ENCODE measurements at places on chromosomes 7 and 10.

- DNase-seq, result no peak
These were observed 18.4 kb downstream of the GNA12 start for GRCh38 chr7:2825559-2826227.

DNA sequence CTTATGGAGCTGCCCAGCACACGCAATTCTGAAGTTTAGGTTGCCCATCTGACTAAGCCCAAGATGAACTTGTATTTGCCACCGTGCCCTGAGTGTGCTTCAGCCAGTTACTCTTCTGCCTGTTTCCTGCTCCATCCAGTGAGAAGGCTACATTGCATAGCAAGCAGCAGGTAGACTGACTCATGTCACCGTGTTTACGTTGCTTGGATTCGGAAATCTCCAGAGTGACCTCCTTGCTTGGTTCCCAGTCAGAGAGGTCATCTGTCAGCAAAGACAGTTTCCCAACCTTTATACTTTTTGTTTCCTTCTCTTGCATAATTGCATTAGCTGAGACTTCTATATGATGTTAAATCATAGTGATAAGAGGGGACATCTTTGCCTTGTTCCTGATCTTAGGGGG is 30.9 kb downstream of the NACAD start:
- DNase-seq, result no peak

GRCh38 chr10:61066661-61067344 is 122.8 kb upstream of the RHOBTB1 start:
- DNase-seq, result no peak

DNA sequence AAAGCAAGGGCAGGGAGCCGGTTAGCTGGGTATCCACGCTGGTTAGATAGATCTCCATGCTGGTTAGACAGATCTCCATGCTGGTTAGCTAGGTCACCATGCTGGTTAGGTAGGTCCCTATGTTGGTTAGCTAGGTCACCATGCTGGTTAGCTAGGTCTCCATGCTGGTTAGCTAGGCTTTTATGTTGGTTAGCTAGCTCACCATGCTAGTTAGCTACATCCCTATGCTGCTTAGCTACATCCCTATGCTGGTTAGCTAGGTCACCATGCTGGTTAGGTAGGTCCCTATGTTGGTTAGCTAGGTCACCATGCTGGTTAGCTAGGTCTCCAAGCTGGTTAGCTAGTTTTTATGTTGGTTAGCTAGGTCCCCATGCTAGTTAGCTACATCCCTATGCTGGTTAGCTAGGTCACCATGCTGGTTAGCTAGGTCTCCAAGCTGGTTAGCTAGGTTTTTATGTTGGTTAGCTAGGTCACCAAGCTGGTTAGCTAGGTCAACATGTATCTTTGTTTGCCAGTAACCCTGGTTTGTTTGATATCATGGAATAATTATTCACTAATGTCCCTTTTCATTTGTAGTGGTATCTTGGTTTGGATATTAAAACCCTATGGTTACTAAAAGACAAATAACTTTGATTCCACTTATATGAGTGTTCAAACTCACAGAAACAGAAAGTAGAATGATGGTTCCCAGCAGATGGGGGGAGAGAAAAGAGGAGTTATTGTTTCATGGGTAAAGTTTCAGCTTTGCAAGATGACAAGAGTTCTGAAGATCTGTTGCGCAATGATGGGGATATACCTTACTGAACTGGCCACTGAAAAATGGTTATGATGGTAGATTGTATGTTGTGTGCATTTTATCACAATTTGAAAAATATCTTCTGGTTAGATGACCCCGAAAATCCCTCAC is 136.2 kb downstream of the PRPF18 start:
- no peak for DNase-seq

Data from smooth muscle cell of the brain vasculature (primary cell).